ENCODE measurements at places on chromosomes 7 and 10.

DNA sequence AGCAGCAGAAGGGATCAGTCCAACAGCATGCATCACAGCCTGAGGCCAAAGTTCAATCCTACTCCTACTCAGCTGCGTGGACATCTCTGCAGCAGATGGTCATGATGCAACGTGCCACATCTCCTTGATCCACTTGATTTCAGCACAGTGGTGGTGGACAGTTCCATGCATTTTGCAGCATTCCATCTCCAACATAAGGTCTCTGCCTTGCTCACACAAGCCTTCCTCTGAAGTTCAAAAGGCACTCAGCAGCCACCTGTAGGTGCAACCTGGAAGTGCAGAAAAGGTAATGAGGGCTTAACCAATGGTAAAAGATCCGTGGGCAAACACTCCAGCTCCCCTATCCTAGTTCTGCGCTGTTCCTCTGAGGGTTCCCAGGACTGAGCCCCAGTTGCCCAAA is 57.5 kb upstream of the CHCHD3 start:
- DNase-seq: peak; percentile 30

DNA sequence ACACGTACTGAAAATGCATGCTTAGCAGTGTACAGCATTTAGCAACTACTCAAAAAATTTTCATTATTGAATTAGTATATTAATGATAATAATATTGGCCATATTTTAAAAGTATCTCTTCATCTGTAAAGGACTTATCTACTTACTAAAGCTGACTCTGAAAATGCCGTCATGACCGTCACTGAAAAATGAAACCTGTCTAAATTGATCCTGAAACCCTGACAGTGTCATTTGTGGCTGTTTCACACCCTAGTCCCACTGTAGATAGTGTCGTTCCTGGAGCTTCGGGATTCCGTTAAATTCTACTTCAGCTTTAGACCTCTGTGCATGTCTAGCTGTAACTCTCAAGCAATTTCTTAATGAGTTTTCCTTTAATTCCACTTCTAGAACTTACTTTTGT is 35.8 kb upstream of the EZH2 start:
- DNase-seq: no peak

GRCh38 chr7:142066536-142066935 is 45.0 kb upstream of the MGAM2 start:
- no peak for DNase-seq

GRCh38 chr7:134925766-134926165 is 60.5 kb upstream of the AGBL3 start:
- no peak for DNase-seq

DNA sequence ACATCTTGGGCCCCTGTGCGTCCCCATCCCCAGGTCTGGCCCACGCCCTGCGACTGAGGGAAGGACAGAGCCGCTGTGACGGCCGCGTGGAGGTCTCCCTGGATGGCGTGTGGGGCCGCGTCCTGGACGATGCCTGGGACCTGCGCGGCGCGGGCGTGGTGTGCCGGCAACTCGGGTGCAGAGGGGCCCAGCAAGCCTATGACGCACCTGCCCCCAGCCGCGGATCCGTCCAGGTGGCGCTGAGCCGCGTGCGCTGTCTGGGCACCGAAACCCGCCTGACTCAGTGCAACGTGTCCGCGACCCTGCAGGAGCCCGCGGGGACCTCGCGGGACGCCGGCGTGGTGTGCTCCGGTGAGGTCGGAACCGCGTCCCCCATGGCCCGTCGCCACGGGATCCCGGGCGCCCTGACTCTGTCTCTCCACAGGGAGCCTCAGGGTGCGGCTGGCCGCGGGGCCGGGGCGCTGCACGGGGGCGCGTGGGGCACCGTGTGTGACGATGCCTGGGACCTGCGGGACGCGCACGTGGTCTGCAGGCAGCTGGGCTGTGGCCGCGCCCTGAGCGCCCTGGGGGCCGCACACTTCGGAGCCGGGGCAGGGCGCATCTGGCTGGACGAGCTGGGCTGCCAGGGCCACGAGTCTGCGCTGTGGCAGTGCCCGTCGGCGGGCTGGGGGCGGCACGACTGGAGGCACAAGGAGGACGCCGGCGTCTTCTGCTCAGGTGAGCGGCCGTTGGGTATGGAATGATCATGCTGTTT is 5.9 kb downstream of the SCART1 start:
- DNase-seq: no peak

DNA sequence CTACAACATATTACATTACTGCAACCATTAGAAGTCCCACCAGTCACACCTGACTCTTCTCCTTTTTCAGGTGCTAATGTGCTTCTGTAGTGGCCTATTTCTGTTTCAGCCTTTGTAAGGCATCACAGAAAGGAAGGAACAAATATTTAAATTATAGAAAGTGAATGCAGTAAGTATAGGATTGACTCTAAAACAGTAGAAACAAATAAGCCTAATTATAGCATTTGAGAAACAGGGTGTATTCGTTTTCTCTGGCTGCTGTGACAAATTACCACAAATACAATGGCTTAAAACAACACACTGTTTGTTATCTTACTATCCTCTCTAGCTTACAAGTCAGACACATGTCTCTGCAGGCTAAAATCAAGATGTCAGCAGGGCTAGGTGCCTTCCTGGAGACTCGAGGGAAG is 69.4 kb downstream of the CCSER2 start:
- DNase-seq: no peak

DNA sequence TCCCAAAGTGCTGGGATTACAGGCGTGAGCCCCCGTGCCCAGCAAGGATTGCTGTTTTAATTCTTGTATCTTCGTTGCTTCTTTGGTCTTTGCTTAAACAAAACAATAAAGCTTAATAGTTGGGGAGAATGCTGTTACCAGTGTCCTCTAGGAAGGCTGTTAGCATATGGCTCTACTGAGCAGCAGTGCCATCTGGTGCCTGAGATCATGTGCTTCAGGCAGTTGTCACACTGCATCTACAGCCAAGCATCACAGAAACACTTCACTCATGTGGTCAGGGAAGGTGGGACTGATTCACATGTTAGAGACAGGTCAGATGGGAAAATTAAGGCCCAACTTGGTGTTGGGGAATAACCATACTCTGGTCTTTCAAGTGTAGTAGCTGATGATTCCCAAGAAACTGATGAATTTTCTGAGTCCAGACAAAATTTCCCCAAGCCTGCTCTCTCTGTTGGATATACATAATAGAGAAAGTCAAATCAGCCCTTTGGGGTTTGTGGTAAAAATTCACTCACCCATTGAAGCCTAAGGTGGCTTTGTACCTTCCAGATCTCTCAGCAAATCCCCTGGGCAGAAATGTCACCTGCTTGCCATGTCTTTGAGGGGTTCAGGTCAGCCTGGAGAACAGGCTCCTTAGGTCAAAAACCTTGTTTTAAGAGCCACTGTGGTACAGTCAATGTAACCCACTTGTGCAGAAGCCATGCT is 28.4 kb downstream of the UBE2D4 start:
- peak; percentile 60 for DNase-seq

DNA sequence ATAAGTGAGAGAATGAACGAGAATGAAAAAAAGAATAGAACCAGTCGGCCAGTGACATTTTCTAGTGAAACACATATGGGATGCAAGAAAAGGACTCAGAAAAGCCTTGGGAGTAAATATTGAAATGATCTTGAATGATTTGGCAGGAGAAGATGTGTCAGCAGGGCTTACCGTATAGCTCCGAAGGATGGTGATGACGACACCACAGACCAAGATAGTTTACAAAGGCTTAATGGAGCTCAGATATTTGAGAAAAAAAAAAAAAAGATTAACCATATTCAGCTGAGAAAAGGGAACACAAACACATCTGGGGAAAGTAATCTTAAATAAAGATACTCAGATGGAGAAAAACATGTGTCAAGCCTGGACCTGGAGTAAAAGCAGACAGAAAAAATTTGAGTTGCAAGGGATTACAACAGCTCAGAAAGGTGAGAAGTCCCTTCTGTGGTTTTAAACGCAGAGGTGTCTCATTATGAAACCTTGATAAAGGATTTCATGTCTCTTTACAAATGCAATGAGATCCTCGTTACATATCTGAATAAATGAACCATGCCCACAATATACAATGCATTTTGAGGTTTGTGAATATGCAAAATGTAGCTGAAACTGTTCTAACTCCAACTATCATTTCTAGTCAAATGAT is 36.0 kb downstream of the DNAJB9 start:
- DNase-seq: no peak

DNA sequence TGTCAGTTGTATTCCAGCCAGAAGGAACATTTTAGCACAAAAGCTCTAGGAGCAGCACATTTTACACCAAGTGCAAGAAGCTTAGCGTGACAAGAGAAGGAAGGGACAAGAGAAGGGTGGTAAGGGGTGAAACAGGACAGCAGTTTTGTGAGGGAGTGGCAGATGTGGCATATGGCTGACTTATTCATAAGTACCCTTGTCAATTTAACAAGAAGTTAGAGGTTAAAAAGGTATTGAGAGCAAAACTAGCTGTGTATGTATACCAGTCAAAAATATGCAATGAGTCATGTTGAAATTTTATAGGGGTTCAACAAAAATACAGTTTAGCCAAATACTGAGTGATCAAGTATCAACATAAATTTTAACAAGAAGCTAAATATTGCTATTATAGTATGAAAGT is 561.5 kb upstream of the POT1 start:
- no peak for DNase-seq

DNA sequence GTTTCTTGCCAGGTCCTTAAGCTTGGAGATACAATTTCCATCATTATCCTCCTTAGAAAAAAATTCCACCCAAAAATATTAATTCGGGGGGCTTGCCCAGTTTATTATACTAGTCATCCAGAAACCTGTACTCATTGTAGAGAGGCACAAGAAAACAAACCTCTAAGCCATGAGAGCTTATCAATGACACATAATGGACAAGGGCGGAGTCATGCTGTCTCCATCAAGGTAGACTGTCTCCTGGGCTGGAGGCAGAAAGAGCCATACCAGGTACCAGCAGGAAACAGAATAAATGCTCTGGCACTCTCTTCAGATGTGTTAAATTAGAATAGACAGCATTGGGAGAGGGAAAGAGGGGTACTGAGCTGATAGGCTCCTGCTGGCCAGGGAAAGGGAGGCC is 69.8 kb upstream of the GSDME start:
- DNase-seq: no peak

DNA sequence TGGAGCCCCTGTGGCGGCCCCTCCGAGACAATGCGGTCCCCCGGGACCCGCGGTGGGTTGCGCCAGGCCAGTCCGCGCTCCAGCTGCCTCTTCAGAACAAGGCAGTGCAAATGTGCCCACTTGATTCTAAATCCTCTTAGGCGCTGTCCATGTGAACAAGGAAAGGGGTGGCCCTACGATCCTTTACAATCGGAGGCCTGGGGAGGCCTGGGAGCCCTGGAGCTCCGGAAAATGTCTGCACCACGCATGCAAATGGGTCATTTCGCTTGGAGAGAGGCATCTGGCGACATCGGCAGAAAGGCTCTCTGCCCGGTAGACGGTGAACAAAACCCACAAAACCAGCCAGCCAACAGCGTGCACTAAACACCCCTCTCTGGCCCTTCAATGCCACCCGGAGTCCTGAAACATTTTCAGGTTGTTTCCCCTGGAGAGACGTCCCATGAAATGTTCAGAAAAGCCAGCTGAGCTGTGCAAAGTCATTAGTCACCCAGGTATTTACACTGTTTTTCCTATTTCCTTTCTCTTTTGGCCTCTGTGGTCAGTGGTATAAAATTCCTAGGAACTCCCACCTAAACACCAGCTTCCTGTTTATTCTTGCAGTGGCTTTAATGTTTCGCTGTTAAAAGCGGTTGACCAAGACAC is 102.8 kb upstream of the ZNF438 start:
- peak; percentile 57 for DNase-seq
